KG1 (cell line): ENCODE measurements at places on chromosomes 12 and 14.
A peak's percentile ranks its signal among the peaks of the same experiment; 100 is the strongest.

DNA sequence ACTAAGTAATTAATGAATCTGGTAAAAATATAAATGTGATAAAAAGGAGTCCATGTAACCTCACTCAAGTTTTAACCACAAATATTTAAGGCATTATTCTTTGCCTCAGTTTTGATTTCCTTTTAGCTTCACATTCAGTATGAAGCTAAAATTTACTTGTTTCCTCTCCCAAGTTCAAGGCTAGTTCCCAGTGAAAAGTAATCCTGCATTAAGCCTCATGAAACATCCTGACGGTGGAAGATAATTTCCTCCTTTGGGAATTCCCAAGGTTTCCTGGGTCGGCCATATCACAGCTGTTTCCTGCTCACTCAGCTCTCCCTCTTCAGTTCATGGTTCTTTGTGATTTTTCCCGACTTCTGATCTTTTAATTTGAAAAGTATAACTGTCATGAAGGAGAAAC, 1256.8 kb upstream of the FLRT2 start:
- DNase-seq = no peak

DNA sequence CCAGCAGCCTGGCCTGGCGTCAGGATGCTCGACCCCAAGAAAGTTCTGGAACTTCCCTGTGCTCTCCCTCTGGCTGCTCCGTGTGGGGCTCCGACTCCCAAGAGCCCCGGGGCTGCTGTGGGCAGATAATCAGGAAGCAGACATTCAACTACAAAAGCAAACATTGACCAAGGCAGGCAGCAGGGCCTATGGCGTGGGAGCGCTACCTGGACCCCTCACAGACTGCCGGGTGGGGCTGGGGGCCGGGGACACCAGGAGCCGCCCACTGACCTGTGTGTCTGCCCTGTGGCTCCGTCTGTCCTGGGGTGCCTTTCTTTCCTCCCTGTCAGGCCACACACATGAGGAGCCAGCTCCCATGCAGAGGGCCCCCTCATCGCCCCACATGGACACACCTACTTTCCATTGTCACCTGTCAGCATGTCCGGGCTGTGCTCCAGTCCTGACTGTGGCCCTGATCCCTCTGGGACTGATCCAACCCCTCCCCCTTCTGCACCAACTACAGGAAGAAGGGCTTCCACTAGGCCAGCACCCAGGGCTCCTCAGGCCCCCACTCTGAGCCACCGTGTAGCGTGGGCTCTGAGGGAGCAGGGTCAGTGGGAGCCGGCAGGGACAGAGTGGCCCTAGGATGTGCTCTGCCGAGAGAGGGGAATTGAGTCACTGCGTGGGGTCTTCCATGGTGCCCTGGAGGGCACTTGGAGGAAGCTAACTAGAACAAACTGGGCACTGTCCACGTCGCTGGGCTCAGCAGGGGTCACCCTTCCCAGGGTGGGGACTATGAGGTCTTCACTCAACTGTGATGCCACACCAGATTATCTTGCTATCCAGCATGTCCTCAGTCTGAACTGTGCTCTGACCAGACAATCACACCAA, 215.4 kb upstream of the C14orf180 start:
- DNase-seq = no peak

GRCh38 chr12:123160801-123161487, 10.1 kb upstream of the PITPNM2 start:
- no peak for DNase-seq

DNA sequence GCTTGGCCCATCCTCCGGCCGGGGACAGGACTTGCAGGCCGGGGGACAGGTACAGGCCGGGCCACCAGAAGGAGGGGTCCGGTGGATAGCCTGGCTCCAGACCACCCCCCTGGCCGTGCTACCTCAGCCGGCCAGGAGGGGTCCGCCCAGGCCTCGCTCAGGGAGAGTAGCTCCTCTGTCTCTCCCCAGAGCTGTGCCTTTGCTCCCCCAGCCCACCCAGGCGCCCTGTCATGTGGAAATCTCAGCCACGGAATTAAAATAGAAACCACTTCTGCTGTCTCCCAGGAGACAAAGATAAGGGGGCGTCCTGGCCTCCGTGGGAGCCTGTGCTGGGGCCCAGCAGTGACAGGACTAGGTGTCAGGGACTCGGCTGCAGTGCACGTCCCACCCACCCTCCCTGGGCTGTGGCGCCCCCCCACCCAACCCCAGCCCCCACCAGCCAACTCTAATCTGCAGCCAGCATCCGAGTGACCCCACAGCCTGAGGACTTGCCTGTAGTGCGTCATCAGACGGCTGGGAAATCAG, 3.3 kb upstream of the CRIP2 start:
- DNase-seq = no peak

GRCh38 chr12:4518106-4518728, 20.5 kb upstream of the RAD51AP1 start:
- DNase-seq = no peak

- DNase-seq = no peak
Measured at GRCh38 chr12:59431266-59431665, 164.6 kb upstream of the SLC16A7 start.

- DNase-seq = no peak
Measured at GRCh38 chr14:38212111-38212510, 4.4 kb downstream of the SSTR1 start.

DNA sequence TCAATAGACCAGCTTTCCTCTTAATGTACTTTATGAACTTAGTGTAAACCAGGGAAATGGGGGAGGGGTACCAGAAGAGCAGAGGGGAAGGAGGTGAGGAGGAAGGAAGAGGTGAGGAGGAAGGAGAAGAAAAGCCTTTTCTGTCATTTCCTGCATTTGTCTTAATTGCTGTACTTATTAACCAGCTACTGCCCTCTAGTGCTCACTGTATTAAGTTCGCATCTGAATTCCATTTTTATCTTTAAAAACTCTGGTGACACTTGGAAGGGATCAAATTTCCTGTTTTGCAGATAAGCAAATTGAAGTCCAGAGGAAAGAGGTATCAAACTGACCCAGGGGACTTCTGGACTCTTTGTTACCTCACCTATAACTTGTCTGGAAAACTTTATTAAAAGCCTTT, 22.2 kb downstream of the MANSC1 start:
- DNase-seq = no peak

DNA sequence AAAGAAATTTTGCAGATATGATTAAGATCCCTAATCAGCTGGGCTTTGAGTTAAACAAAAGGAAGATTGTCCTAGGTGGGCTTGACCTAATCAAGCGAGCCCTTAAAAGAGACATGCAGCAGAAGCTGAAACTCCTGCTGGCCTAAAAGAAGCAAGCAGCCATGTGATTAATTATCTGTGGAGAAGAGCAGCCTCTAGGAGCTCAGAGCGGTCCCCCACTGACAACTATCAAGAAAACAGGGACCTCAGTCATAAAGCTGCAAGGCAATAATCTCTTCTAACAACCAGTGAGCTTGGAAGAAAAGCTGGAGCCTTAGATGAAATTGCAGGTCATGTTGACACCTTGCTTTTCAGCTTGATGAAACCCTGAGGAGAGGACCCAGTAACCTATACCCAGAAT, 288.9 kb upstream of the CLEC14A start:
- no peak for DNase-seq

DNA sequence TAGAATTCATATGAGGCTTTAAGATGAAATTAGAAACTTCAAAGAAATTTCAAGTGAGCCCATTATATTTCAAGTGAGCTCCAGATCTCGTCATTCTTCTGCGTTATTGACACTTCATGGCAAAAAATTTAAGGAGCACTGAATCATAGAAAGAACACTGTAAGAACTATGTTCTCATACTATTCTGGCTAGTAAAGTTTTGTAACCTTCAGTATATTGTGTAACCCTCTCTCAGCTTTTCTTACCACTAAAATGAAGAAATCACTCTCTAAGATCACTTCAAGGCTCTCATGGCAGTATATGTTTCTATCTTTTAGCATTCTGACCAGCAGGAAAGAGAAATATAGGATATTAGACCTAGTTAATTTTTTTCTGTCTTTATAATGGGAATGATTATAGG, 6.3 kb downstream of the GPHN start:
- no peak for DNase-seq

- DNase-seq = peak; percentile 49
Measured at GRCh38 chr12:89280833-89281538, 71.3 kb downstream of the DUSP6 start.

DNA sequence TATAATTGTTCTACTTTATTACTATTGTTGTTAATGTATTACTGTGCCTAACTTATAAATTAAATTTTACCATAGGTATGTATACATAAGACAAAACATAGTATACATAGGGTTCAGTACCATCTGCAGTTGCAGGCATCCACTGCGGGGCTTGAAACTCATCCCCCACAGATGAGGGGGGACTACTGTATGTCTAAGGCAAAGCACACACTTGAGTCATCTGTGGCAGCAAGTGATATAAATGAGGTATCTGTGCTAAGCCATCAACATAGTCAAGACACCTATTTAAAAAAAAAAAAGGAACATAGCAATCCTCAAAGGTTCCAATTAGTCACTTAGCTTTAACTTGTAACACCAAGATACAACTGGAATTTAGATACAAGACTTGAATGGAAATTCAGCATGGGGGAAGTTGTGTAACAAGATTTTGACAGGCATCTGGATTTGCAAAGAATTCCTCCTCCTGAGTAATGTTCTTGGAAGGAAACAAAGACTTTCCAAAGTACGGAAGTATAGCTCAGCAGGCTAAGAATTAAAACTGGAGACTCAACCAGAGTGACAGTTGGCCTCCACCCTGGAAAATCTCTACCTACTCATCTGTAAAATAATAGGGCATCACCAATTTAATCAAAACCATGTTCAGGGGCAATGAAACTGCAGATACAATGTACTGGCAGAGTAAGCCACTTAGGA, 14.9 kb downstream of the DCAF5 start:
- DNase-seq = no peak

DNA sequence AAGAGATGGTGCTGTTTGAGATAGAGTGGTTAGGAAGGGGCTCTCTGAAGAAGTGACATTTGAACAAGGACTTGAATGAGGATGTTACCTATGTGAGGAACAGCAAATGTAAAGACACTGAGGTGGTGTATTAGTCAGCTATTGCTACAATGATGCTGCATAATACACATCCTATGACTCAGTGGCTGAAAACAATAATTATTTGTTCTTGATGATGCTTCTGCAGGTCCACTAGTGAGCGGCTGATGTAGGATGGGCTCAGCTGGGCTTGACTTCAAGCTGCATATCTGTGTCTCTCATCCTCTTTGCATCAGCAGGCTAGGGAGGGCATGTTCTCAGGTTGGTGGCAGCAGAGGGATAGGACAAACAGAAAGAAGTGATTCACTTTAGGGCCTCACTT, 21.4 kb upstream of the CLMN start:
- no peak for DNase-seq

DNA sequence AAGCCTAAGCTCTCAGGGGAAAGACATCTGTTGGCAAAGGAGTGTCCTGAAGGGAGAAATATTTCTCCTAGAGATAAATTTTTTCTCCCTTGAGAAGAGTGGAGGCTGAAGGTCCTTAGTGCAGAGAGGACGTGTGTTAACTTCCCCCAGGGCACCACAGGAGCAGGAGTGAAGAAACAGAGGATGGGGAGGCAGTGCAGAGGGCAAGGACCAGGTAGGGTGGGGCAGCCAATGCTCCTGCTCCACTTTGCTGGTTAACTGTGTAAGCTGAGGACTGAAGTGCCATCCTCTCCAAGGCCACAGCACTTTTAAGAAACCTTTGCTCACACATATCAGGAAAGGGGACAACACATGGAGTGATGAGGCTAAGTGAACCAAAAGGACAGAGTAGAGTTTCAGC, 4.0 kb downstream of the L3HYPDH start:
- DNase-seq = no peak

- DNase-seq = no peak
Measured at GRCh38 chr12:93126069-93126474, 197.0 kb upstream of the EEA1 start.

- no peak for DNase-seq
Measured at GRCh38 chr14:61122862-61123261, 141.8 kb downstream of the SLC38A6 start.

DNA sequence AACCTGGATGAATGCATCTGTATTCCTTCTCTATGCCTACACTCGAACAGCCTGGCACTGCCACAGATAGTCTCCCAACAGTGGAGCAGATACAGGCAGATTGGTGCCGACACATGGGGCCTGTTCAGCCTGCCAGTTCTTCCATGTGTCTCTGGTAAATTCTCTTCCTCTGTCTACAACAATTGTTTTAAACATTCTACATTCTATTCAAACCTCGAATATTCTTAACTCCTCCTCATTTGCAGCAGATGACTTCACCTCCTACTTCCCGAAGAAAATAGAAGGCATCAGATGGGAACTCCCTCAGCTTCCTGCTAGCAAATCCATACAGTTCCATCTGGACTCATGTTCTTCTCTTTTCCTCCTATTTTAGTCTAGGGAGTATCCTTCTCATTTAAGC, 43.1 kb upstream of the OTOGL start:
- no peak for DNase-seq

DNA sequence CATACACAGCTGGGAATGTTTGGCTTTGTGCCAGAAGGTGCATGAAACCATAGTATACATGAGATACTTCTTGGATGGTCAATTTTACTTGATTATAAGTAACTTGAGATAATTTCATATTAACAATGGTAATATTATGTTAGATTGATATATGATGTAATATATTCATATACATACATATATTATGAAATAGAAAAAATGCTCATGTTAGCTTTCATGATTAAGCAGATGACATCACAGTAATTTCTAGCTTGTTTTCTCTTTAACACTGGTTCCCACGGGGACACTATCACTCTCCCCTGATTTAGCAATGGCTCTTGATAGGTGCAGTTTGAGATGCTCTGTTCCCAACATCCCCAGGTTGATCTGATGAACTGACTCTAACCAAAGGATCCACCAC, 35.4 kb upstream of the NTF3 start:
- DNase-seq = no peak

- DNase-seq = no peak
Measured at GRCh38 chr12:62891805-62892549, 43.0 kb downstream of the PPM1H start.

DNA sequence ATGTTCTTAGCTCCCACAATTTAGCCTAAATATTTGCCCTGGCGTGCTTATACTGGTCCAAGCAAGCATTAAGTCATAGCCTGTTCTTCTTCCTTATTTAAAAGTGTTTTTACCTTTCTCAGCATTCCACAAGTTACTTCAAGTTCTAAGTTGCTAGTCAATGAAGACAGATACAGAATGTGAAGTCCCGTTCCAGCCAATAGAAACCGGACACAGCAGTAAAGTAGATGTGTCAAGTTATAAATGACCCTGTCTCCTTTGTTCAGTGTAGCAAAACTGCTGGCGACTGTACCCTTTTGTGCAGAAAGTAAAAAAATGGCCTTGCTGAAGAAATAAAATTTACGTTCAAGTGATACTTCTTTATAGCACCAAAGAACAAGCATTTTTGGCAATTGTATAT, 3.9 kb downstream of the SNAPC1 start:
- DNase-seq = no peak
